Stimulated activated CD8-positive, alpha-beta memory T cell treated with anti-CD3 and anti-CD28 coated beads, Interleukin-15, amount 100 ng/mL, for 4 hours (primary cell): ENCODE measurements at places on chromosomes 3 and 15.

DNA sequence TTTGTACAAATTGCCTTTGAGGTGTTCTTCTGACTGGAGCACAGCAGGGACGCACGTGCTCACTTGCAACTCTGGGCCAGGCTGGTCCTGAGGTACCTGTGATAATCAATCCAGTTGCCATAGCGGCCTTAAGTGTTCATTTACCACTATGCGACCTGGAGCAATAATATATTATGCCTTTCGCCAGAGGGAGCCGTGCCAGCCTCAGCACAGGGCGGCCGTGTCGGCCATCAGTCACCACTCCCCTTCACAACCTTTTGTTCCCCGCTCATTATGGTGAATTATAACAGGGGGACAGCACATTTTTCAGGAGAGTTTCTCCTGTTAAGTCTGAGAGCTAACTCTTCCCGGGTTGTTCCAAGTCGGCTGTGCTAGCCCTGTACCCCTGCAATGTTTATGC lies 289.7 kb downstream of the RORA start:
- no peak for DNase-seq

DNA sequence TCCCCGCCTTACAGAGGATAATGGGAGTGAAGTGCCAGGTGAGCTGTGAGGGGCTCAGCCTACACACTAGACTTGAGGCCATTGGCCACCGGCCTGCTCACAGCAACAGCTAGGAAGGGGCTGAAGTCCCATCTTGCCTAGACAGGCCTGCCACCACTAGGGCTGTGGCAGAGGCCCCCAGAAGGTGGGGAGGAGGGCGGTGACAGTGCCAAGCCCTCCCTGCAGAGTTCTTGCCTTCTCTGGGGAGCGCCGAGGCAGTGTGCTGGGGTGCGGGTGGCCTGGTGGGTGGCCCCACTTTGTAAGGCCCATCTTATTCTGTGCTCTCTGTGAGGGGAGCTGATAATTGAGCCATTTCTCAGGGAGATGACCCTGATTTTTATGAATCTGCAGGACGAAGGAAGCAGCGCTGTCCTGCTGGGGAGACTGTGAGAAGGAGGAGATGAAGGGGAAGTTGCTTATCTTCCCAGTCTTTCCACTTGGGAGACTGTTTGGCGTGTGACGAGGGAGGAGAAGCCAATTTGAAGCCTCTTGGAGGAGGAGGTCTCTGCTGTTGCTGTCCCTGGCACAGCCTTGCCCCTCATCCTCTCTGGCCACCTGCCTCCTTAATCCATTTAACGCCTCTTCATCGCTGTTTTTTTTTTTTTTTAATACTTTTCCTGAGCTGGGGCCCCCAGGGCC lies 104.3 kb downstream of the LINGO1 start:
- DNase-seq: no peak

- DNase-seq: no peak
These were observed 45.5 kb upstream of the SLC6A11 start for GRCh38 chr3:10770547-10770946.

GRCh38 chr3:38648659-38649499 lies 608 bp downstream of the SCN5A start:
- no peak for DNase-seq

DNA sequence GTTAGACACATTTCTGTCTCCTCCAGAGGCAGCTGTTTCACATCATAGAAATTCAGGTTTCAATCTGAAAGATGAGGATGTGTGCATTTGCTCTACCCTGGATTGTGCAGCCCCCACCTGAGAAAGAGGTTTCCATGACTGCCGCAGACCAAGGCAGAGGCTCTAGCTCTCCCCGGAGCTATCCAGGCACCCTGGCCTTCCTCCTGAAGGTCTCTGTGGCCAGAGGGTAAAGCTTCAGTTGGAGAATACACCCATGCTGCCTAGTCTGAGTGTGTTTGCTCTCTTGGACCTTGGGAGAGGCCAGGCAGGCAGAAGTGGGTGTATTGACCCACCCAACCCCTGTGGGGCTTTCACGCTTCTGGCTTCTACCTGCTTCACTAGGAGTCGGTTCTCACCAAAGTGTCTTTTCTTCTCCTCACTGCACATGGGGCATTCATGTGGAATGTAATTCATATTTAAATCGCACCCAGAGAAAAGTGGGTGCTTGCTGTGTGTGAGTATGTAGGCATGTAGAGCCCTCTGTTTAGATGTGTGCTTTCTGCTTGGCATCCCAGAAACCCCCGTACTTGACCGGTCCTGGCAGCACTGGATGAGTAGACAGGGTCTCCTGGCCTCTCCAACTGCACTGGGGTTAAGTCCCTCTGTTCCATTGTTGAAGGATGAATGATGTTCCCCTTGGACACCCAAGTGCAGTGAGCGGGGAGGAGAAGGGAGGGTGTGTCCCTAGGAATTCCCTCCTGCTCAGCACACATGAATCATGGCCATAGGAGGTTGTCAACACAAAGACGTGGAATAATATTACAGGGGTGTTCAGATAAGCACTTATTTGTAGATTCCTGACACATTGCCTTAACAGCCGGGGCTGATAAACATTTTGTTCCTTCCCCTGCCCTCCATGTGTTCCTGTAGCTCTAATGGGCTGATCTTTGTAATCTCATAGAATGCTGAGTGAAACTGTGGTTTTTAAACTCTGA lies 20.3 kb upstream of the RAB6B start:
- no peak for DNase-seq

- DNase-seq: no peak
These were observed 63.6 kb downstream of the MOBP start for GRCh38 chr3:39531066-39531465.

DNA sequence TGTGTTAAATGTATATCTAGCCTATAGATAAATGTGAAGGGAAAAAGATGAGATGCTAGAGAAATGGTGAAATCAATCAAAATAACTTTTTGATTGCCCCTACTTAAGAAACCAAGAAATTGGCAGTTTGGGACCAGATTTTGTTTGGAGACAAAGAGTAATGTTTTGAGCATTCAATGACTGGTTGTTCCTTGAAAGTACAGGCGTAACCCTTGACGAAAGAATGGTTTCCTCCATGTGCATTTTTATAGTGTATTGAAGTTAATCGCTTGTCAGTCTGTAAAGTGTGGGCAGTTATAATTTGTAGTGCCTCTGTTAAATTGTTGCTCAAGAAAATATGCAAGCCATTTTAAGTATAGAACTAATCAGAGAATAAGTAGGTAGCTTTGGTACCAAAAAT lies 1.2 kb downstream of the KIF23 start:
- DNase-seq: no peak

- no peak for DNase-seq
These were observed 174.6 kb upstream of the TBL1XR1 start for GRCh38 chr3:177371888-177372287.

- no peak for DNase-seq
These were observed 487.2 kb upstream of the ATP11B start for GRCh38 chr3:182305881-182306665.

GRCh38 chr15:41848631-41849030 lies 10.0 kb downstream of the PLA2G4B start:
- no peak for DNase-seq

DNA sequence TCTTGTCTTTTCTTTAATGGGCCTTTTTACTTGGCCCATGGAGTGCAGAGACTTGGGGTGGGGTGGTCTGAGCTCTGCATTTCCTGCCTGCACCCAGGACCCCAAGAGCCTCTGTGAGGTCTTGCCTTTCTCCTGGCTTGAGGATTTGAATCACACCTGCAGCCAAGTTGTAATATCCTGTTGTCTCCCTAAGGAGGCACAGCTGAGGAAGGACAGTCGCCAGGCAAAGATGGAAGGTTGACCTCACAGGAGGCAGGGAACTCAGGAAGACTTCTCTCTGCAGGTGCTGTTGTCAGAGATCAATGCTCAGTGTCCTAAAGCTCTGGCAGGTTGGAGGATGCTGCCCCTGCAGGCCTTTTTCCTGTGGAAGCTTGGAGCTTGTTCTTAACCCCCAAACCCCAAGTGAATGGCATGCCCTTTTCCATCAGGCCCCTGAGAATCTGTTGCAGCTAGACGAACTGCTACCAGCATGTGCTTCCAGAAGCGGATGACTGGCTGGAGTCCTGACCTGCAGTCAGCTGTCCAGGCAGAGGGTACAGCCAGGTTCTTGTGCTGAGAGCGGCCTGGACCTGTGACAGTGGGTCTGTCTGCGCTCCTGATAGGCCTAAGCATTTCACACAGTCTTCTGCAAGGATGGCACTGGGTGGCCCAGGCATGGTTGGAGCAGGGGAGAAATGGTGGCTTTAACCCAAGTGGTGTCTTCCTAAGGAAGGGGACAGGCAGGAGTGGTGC lies 120.0 kb downstream of the EEFSEC start:
- no peak for DNase-seq

DNA sequence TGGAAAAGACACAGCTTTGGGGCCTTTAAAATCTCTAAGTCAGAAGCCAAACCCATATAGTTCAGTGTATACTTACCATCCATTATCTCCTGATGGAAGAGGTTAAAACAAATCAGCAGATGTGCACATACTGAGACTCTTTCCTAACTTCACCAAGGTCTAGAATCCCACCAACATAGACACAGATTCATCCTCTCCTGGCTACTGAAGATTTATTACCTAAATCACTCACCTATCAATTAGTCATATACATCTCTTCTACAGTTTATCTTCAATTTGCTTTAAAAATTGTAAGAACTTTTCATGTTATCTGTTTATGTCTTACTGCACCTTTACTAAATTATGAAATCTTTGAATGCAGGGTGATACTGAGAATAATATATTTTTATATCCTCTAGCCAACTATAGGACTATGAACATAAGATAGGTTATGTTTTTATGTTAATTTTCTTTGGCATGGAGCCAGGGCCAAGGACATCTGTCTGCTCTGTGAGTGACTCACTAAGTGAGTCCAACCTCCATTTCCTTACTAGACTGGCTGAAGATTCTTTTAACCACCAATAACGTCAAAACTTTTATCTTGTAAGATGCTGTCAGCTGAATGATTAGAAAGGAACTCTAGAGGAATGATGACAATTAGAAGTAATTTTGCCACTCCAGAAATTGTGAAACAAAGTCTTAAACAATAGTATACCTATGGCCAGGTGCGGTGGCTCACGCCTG lies 397.6 kb downstream of the FOXP1 start:
- no peak for DNase-seq

- no peak for DNase-seq
These were observed 45.1 kb upstream of the CP start for GRCh38 chr3:149266736-149267135.

- no peak for DNase-seq
These were observed 1.3 kb downstream of the FRMD5 start for GRCh38 chr15:44193651-44194322.

DNA sequence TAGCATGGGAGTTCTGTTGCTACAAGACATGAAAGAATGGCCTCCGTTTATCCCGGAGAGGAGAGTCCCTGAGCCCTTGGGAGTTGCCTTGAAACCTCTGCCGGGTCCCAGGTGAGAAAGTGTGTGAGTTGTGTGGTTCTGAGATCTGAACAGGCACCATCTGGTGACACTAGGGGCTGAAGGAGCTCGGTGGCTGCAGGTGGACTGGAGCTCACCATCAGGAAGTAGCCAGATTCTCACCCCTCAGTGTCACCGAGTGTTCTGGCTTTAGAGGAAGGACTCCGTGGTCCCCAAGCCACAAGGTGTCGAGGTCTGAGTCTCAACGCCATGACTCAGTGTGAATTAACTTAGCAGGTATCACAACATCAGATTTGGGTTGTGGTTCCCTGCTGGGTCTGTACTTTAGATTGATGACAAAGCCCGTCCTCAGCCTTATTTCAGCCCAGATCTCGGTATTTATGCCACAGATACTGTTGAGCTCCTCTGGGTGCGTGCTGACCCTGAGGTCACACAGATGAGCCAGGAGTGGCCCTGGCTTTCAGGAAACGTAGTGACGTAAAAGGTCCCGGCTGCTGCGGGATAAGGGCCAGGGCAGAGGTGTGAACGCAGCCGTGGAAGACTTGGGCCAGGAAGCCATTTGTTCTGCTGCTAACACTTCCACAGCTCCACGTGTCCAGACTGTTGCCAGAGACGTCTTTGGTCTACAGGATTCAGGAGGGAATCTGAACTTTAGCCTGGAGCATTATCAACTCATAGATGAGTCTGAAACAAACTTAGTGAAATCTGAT lies 54.4 kb downstream of the PGPEP1L start:
- DNase-seq: no peak
